ENCODE measurements at places on chromosomes 11 and 22.

- ATAC-seq = peak; percentile 76
Measured at GRCh38 chr11:125451400-125452124, 44.5 kb downstream of the FEZ1 start.

- no peak for ATAC-seq
Measured at GRCh38 chr11:26731084-26731456, 9.2 kb upstream of the SLC5A12 start.

GRCh38 chr11:12007230-12007593 lies 1.2 kb downstream of the DKK3 start:
- ATAC-seq = no peak

DNA sequence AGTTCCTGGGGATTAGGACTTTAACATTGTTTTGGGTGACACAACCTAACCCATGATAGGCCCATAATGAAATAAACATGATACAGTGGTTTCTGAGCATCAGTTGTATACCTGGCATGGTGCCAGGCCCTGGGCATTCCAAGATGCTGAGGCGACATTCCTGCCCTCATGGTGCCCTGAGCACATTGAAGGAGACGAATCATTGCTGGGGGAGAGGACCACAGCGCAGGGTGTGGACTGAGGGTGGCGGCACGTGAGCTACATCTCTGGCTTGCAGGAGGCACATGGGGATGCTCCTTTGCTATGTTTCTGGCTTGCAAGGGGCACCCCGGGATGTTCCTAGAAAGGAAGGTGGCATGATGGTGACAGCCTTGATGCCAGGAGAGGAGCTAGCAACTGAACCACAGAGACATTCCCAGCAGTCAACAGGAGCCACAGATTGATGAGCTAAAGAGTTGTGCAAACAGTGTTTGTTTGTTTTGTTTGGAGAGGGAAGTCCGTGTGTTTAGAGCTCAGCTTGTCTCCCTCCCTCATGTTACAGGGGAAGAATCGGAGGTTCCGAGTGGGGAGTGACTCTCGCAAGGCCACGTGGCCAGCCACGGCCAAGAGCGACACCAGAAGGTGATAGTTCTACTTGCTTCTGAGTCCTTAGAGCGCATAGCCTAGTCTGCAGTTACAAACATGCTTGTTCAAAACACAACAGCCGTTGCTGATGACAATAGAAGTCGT lies 106.4 kb downstream of the MIAT start:
- peak; percentile 74 for ATAC-seq

DNA sequence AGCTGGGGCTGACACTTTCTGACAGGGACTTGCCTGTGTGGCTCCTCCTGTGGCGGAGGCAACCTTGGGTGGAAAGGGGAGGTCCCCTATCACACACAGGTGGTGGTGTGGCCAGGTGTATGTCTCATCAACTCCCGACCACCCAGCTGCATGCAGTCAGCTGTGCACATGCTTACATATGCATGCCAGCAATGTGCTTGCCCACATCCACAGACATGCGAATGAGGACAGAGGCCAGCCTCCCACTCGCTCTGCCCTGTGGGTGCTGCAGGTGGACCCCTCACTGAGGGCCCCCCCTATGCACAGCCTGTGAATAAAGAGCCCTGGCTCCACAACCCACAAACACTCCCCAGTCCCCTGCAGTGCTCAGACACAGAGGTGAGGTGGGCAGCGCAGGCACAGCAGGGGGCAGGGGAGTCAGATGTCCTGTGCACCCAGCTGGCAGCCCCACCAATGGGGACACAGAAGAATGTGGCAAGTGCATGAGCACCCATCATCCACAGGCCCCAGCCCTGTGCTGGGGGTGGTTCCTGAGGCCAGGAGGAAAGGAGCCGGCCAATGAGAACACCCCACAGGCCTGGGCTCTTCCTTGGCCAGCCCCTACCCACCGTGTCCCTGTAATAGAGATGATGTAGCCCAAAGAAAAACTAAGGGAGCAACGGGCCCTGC lies 9.5 kb downstream of the GNB1L start:
- ATAC-seq = peak; percentile 5

DNA sequence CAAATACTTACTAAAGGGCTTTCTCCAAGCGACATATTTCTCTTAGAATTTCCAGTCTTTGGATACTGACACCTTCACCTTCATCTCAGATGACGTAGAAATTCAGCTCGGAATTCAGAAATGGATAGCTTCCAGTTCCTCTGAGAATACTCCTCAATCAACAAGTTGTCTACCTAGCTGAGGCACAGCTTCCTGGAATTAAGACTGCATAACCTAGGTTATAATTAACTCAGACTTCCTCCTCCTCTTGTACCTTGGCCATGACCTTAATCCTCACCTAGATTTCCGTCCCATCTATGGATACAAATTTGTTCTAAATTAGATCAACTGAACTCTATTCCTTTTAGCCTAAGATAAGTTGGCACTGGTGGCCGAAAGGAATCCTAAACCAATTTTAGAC lies 17.4 kb downstream of the ATP5MG start:
- no peak for ATAC-seq

GRCh38 chr11:119373921-119374631 lies 7.4 kb downstream of the USP2 start:
- peak; percentile 84 for ATAC-seq

GRCh38 chr11:73260127-73260457 lies 12.0 kb upstream of the P2RY6 start:
- ATAC-seq = no peak

DNA sequence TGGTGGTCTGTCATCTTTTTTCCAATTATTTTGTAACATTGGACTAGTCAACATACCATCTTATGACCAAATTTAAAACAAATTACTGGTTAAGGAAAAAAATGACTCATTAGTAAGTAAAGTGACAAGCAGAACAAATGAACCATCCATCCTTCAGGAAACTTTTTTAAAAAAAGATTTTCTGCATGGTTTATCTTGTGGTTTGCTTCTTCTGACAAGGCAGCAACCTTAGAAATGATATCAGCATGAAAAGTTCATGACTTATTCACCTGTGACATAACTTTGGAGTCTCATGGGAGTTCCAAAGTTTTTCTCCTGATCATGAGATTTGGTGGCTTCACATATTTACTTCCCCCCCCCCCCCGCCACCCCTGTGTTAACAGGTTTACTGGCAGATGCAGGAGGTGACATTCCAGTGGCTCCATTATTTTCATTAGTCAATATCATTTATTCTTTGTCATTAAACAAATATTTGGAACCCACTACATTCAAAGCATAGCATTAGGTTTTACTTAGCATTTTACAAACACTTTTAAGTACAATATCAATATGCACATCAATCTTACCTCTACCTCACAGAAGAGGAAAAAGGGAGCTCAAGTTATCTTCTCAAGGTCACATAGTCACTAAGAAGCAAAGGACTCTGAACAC lies 40.7 kb downstream of the DCUN1D5 start:
- no peak for ATAC-seq

GRCh38 chr22:33923660-33924246 lies 3.5 kb upstream of the LARGE1 start:
- ATAC-seq = no peak

- peak; percentile 92 for ATAC-seq
Measured at GRCh38 chr11:123040111-123040432, 21.9 kb downstream of the HSPA8 start.

- no peak for ATAC-seq
Measured at GRCh38 chr22:45548247-45548840, 45.7 kb downstream of the FBLN1 start.

GRCh38 chr22:36027935-36028645 lies 534 bp downstream of the RBFOX2 start:
- no peak for ATAC-seq

- ATAC-seq = peak; percentile 88
Measured at GRCh38 chr11:29272019-29272654, 744.7 kb downstream of the KCNA4 start.

DNA sequence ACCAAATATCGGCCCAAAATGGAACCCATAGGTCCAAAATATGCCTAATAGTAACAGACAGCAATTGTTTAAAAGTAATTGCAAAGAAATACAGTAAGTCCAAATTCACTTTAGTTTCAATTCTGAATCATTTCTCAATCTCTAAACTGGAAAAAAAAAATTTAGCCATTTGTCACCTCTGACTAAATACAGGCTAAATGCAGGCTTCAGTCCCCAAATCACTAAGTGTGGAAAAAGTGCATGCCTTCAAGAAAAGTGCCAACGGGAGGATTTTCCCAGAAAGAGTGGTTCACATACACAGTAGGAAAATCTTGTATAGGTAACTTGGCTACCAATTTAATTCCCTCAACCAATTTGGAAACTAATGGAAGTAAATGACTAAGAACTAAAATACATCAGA lies 35.7 kb downstream of the SIK3 start:
- ATAC-seq = no peak

DNA sequence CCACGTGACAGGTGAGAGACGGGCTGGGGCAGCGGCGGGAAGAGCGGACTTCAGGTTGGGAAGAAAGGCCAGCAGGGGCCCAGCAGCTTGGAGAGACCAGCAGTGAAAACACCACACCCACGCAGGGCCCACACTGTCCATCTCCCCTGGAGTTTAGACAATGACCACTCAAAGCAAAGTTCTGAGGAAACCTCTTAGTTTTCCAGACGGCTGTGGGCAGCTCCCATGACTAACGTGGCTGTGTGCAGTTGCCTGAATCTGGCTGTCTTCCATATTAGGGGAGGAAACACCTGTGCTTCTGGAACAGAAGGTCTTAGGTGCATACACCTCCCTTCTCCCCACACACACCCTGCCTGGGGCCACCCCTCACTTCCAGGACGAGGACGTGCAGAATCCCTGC lies 70.6 kb upstream of the TTLL12 start:
- ATAC-seq = no peak

GRCh38 chr11:95641495-95641894 lies 148.1 kb downstream of the FAM76B start:
- ATAC-seq = no peak

GRCh38 chr11:12119502-12119901 lies 9.1 kb downstream of the MICAL2 start:
- no peak for ATAC-seq

- ATAC-seq = peak; percentile 25
Measured at GRCh38 chr11:34907934-34908593, 8.1 kb downstream of the APIP start.

GRCh38 chr11:47991266-47991830 lies 11.0 kb downstream of the PTPRJ start:
- peak; percentile 49 for ATAC-seq

GRCh38 chr11:21385669-21386440 lies 716.5 kb downstream of the NELL1 start:
- ATAC-seq = no peak

DNA sequence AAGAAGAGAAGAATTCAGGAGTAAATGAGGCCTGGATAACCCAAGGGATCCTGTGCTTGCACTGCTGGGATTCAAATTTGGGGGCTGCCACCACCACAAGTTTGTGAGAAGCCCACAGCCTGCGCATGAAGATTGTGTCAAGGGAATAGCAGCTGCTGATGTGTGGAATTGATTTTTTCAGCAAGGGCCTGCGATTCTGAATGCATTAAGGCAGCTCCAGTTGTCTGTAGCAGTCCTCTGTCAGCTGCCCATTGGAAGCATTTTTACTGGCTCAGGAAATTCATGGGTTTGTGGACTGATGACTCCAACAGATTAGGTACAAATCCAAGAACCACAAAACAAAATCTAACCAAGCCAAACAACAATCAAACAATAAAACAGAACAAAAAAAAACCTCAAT lies 14.0 kb downstream of the ARVCF start:
- no peak for ATAC-seq

- ATAC-seq = peak; percentile 79
Measured at GRCh38 chr11:68806931-68807844, 34.5 kb downstream of the CPT1A start.

DNA sequence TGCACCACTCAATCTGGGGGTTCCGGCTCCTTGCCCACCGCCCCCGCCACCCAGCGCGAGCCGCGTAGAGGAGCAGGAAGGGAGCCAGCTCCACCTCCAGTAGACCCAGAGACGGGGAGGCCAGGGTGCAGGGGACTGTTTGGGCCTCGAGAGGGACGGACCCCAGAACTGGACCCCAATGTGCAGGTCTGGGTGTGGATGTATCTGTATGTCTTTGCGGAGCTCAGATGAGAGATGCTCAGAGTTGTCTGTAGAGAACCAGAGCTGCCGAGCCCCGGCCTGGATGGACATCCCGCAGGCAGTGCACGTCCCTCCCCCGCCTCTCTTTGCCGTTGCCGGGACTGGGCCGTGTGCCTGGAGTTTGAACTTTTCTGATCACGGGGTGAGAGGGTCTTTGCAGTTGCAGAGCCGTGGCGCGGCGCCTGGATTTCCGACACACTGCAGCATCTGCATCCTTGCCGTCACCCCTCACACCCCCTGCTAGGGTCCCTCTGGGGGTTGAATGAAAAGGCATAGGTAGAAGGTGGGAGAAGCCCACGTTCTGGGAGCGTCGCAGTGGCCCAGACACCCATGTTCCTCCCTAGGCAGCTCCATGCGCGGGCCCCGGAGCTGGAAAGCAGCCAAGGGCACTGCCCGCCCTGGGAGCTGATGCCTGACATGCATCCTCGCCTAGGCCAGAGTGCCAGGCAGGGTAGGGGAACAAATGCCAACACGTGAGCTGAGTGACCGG lies 105.2 kb downstream of the KCNQ1 start:
- no peak for ATAC-seq

GRCh38 chr11:65576232-65576866 lies 496 bp downstream of the EHBP1L1 start:
- ATAC-seq = no peak

DNA sequence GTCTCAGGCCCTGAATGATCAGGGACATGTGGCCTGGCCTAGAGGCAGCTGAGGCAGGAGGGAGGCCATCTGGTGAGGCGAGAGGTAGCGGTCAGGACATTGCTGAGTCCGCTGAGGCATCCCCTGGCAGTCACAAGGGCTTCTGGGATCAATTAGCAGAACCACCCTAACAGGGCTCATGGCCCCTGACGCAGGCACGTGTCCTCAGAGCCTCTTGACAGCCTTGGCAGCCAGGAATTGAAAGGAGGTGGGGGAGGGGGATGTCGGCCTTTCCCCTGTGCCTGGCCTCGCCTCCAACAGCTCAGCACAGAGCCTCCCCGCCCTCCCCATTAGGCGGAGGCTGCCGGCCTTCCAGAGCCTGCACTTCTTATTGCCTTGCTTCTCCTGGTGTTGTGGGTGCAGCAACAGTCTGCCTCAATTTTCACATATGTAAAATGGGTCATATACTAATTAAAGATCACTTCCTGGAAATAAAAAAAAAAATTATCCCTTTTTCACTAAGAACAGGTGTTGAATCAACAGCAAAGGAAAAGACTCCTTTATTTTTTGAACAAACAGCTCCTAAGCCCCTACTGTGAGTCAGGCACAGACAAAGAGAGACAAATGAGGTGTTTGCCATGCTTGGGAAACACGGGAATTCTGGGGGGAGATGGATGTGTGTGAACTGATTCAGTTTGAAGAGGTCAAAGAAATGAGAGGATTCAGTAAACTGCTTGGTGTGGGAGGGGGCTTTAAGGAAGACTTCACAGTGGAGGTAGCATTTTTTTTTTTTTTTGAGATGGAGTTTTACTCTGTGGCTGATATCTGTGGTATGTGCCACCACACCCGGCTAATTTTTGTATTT lies 55.3 kb downstream of the NFAM1 start:
- ATAC-seq = peak; percentile 84

GRCh38 chr11:16561150-16561549 lies 177.3 kb upstream of the C11orf58 start:
- no peak for ATAC-seq

Data from SK-N-SH treated with all-trans-retinoic acid at 6 μM for 48 hours (cell line).